Left colon (tissue), 2 donors: ENCODE measurements at places on chromosomes 2 and 18.

GRCh38 chr2:232779465-232779864 is 3.1 kb upstream of the KCNJ13 start:
- DNase-seq: no peak

GRCh38 chr2:241788135-241788534 is 11.5 kb downstream of the GAL3ST2 start:
- no peak for DNase-seq

- DNase-seq: no peak
Observed at GRCh38 chr2:45862843-45863242, 211.4 kb downstream of the PRKCE start.

DNA sequence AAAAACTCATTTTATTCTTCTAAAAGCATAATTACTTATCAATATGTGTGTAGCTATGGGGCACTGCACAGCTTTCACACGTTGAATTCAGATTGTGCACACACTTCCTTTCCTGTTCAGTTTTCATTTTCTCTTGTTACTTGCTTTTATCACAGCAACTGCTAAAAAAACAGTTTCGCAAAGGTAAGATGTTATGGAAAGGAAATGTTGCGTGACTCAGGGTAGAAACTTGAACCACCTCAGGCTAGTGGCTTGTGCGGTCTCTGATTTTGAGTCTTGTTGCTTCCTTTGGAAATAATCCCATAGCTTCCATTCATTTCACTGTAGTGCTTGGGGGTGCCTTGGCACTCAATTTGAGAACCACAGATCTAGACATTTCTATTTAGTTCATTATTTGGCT is 171.9 kb downstream of the FMNL2 start:
- DNase-seq: no peak

- no peak for DNase-seq
Observed at GRCh38 chr2:189341077-189341476, 100.2 kb upstream of the WDR75 start.

- no peak for DNase-seq
Observed at GRCh38 chr2:58427572-58428095, 186.5 kb upstream of the FANCL start.

GRCh38 chr2:160425434-160426151 is 68.0 kb downstream of the RBMS1 start:
- DNase-seq: no peak

DNA sequence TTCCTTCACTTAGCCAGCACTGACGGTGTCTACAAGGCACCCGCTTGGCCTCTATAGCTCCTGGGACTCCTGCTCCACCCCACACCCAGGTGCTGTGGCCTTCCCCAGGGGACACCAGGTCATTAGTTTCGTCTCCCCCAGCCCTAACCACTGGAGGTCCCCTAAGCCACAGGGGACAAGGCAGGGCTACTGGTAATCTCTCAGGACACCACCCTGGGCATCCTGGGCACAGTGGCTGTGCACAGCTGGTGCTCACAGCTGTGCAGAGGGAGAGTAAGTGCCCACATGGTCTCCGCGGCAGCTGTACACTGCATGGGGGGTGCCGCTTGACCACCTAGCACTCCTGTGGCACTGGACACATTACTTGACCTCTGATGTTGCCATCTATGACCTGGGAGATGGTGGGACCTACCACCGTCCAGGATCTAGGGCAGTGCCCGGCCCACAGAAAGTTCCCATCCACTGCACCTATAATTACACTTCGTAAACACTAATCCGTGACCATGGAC is 134.0 kb downstream of the HDAC4 start:
- no peak for DNase-seq

DNA sequence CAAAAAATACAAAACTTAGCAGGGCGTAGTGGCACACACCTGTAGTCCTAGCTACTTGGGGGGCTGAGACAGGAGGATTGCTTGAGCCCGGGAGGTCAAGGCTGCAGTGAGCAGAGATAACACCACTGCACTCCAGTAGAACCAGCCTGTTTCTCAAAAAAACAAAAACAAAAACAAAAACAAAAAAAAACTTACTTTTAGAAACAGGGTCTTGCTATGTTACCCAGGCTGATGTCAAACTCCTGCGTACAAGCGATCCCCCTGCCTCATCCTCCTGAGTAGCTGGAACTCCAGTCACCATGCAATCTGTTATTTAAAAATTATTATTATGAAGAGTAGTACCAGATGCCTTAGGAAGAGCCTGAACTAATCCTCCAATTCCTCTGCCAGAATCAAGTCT is 35.0 kb upstream of the GLI2 start:
- no peak for DNase-seq

- DNase-seq: no peak
Observed at GRCh38 chr2:238098901-238099713, 1.0 kb upstream of the ESPNL start.

GRCh38 chr2:235669269-235669831 is 175.5 kb downstream of the AGAP1 start:
- DNase-seq: peak; percentile 81

GRCh38 chr2:86631846-86632485 is 8.3 kb upstream of the RNF103 start:
- DNase-seq: peak; percentile 40

DNA sequence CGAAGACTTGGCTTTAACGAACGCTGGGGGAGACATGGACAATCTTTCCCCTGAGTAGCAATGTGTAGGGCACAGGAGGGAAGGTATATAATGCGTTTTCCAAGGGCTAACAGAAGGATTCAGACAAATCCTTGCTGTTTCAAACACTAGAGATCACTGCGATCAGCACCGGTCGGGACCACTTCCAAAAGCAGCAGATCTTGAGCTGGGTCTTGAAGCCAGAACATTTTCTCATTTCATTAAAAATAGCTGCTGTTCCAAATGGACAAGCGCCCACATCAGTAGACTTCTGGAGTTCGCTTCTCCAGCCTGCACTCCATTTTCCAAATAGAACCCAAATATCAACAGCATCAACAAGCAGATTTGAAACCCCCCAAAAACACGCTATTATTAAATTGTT is 65.1 kb upstream of the MAPRE2 start:
- DNase-seq: no peak

GRCh38 chr18:32177530-32177929 is 12.3 kb upstream of the MEP1B start:
- DNase-seq: no peak

- no peak for DNase-seq
Observed at GRCh38 chr2:186918495-186918894, 69.5 kb upstream of the ZSWIM2 start.

DNA sequence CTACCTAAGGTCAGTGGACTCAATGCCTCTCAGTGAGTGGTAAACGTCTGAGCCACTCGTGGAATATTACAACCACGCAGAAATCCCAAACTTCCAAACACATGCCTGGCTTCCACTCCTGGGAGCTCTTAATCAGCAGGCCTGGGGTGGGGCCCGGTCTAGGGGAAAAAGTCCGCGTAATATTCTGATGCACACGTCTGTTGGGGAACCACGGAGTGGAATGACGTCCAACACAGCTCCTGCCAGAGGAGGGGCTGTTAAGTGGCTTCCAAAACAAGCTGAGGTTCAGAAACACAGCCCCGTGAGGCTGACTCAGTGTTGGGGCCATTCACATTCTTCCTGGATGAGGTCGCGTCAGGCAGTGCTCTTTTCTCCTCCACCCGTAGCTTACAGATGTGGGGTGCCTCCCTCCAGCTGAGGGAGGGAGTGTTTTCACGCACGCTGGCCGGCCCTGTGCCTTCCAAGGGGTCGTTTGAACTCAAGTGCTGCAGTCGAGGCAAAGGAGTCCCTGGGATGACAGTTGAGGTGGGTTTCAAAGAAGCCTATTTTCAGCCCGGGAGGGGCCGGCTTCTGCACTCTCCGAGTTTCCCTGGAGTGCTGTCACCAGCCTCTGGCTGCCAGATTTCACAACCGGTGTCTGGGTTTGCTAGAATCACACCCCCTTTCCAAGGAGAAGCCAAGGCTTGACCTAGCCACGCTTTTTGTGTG is 73.1 kb downstream of the ACKR3 start:
- peak; percentile 76 for DNase-seq

GRCh38 chr2:144405321-144405720 is 114.6 kb downstream of the ZEB2 start:
- no peak for DNase-seq

DNA sequence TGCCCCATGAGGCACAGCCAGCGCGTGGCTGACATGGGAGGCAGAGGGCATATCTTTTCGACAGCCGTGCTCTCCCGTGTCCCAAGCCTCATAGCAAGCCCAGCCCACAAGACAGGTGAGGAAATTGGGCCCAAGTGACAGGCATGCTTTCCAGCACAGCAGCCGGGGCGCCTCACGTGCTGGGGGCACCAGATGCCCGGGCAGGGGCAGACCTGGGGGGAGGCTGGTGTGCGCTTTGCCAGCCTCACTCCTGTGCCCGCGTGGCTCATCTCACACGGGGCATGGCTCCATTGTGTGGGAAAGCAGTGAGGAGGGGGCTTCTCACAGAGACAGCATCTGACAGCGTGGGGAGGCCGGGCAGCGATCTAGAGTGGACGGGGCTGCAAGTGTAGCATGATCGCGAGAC is 93.2 kb downstream of the USP40 start:
- DNase-seq: no peak

DNA sequence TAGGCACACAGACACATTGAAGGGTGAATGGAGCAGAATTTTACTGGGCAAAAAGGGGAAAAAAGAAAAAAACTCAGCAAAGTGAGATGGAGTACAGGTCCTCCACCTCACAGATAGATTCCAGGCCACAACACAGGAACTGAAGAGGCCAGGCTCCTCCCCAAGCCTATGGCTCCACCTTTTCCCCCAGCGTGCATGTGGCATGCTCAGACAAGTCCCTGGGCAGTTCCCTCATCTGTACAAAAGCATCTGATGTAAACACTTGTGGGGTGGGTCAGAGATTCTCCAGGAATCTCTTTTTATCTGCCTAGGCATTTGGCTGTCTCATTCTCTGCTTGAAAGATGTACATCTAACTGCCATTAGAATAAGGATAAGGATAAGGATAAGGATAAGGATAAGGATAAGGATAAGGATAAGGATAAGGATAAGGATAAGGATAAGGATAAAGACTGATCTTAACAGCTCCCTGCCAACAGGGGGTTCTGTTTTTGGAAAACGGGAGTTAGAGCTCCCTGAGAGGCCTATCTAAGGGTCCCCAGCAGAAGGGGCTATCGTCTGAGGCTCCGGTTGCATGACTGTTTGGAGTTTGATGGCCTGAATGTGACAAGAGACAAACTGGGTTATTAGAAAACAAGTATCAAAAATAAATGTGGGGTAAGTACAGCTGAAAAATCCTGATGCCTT is 17.2 kb upstream of the ASXL3 start:
- DNase-seq: peak; percentile 4

DNA sequence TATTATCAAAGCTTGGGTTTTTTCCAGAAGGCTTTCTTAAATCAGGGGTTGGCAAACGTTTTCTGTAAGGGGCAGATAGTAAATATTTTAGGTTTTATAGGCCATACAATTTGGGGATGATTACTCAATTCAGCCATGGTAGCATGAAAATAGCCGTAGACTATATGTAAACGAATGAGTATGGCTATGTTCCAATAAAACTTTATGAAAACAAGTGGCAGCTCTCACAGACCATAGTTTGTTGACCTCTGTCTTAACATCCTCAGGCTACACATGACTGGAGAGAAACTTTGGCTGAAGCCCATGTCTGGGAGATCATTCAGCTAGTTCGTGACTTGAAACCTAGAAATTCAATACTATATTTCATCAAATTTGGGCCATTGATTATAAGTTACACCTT is 30.2 kb downstream of the UGP2 start:
- DNase-seq: no peak

DNA sequence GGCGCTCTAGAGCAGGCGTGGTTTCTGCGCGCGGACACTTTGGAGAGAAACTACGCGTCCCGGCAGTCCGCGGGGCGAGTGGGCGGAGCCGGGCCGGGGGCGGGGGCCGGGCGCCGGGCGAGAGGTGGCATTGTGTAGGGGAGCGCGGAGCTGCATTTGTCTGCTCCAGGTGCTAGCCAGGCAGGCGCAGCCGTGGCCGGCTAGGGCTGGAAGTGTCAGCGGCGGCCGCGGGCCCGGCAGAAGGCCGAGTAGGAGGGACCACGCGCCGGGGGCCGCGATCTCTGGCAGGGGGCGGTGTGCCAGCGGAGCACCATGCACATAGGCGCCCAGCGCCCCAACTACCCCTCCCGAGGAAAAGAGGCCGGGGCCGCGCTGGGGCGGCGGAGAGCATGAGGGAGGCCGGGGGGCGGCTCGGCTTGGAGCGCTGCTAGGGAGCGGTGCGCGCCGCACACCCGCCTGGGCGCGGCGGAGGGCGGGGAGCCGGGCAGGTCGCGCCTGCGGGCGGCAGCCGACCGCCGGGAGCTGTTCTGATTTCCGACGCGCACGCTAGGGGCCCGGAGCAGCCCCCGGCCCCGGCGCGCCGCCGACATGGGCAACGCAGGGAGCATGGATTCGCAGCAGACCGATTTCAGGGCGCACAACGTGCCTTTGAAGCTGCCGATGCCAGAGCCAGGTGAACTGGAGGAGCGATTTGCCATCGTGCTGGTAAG is at the start of gene FMNL2:
TSS of gene FMNL2 (plus strand) at position 159 of the 710 bp plus-strand sequence.
- DNase-seq: peak; percentile 87

GRCh38 chr2:217305882-217306281 is 446.0 kb upstream of the TNP1 start:
- no peak for DNase-seq

- DNase-seq: no peak
Observed at GRCh38 chr2:189521699-189522434, 58.7 kb downstream of the SLC40A1 start.

DNA sequence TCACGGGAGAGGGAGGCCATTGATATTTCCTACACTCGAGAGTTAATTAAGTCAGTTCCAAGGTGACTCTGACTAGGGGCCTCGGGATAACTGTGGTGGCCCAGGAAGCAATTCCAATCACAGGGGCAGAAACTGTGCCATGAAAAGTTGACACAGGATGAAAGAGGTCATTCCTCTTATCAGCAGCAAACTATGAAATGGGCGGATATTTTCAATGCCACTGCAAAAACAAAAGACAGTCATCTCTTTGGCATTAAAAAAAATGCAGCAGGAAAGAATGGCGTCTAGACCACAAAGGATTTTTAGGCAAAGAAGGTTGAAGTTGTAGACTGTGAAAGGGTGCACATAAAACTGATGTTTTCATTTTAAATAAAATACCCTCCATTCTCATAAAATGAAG is 50.0 kb downstream of the TGIF1 start:
- no peak for DNase-seq

DNA sequence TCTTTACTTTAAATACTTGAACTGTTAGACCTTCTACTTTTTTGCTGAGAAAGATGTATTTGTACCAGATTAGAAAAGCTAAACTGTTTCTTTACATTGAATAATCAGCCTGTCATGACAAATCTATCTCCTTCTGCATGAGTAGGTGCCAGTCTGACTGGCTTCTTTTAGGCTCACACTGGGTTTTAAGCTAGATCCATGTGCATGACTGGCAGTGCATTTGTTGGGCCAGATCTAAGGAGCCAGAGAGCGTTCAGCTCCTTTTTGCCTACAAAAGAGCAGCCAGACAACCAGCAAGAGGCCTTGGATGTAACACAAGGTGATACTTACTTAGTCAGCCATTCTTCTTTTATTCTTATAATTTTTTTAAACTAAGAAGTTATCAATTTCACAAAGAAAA is 82.0 kb upstream of the OTX1 start:
- no peak for DNase-seq
